Stimulated activated CD4-positive, alpha-beta T cell treated with anti-CD3 and anti-CD28 coated beads, Interleukin-4, amount 100 ng/mL, for 24 hours (primary cell): ENCODE measurements at places on chromosomes 12 and 14.

- no peak for DNase-seq
These were observed 81.3 kb upstream of the NID2 start for GRCh38 chr14:52150162-52150561.

DNA sequence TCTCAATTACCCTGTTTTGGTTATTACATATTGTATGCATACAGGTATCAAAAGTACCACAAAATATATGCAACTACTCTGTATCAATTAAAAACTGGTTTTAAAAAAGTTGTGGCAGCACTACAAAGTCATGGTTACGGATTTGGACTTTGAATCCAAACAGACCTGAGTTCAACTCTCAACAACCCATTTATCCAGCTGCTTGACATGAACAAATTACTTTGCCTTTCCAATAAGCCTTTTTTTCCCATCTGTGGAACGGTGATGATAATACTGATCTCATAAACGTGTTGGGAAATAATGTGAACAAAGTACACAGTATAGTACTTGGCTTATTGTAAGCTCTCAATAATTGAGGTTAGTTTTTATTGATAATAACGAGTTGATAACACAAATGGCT, 85.0 kb downstream of the MNAT1 start:
- no peak for DNase-seq

- no peak for DNase-seq
These were observed 121.3 kb downstream of the SAMD4A start for GRCh38 chr14:54688229-54688628.

DNA sequence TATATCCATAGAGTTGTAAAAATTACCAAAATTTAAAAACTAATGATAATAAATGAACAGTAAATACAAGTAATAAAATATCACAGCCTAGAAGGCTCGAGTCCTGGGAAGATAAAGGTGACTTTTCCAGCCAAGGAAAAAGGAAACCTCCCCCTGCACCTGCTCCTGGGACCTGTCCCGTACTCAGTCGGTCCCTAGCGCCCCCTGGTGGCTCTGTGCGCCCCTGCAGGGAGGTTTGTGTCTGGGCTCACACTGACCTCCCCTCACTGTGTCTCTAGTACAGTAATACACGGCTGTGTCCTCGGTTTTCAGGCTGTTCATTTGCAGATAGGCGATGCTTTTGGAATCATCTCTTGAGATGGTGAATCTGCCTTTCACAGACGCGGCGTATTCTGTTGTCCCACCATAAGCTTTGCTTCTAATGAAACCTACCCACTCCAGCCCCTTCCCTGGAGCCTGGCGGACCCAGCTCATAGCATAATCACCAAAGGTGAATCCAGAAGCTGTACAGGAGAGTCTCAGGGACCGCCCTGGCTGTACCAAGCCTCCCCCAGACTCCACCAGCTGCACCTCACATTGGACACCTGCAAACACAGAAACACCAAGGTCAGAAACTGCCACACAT, 1030.4 kb downstream of the TMEM121 start:
- DNase-seq: peak; percentile 84

DNA sequence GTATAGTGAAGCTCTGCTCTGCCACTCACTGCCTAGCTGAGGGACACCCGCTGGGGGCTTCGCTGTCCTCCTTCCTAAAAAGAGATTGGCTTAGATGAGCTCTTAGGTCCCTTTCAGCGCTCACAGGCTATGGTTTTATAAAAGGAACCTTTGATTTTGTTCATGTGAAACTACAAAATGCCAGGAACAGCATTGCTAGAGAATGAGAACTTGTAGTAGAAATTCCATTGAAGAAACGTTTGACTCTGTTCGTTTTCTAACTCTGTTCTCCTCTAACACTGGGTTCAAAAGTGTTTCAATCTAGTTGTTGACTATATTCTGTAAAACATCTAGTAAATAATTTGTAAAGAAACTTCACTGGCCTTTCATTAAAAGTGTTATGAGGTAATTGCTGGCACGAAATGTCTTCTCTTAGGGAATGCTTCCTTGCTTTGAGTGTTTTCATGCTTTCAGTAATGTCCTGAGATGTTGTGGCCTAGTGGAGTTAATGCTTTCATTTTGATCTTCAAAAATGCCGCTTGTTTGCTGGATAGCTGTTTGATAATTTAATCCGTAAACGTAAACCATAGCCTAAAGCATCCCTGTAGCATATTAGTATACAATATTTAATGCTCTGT, 1.6 kb downstream of the MARK3 start:
- DNase-seq: no peak

- DNase-seq: no peak
These were observed 34.7 kb downstream of the KICS2 start for GRCh38 chr12:64187370-64187769.

- no peak for DNase-seq
These were observed 311.8 kb downstream of the BTG1 start for GRCh38 chr12:91833780-91834359.

DNA sequence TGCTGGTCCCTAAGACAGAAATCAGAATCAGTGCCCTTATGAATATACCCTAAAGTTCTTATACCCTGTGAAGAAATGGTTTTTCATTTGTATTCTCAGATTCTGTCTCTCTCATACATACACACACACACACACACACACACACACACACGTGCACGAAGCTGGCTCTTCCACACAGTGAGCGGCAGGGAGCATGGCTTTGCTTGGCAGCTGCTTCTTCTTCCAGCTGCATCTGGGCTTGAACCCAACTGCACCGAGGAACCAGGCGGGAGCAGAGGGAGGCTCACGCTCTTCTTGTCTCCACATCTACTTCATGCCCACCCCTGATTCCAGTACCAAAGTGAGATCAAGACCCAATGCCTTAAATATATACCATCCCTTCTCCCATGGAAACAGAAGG, 19.4 kb downstream of the GRIN2B start:
- DNase-seq: no peak

DNA sequence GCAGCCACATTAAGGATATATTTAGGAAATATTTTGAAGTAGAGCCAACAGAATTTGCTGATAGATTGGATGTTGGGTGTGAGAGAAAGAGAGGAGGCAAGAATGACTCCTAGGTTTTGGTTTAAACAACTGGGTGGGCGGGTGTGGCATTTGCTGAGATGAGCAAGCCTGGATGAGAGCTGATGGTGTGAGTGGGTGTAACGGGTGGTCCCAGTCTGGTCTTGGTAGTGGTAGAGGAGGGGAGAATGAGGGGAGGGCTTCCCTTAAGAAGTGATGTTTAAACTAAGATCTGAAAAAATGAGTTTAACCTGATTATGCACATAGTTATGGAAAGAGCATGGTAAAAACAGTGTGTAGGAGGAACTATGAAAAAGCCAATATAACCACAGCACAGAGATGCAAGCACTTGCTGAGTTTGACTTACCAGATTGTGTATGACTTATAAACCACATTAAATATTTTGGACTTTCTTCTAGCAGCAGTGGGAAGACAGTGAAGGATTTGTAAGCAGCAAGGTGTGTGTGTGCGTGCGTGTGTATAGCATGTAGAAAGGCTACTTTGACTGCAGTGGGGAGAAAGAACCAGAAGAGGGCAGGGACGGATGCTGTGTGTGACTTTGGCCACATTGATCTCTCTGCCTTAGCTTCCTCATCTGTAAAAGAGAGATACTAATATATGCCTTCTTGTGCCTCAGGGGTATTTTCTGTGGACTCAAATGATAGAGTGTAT, 139.7 kb downstream of the PRIMA1 start:
- peak; percentile 29 for DNase-seq

DNA sequence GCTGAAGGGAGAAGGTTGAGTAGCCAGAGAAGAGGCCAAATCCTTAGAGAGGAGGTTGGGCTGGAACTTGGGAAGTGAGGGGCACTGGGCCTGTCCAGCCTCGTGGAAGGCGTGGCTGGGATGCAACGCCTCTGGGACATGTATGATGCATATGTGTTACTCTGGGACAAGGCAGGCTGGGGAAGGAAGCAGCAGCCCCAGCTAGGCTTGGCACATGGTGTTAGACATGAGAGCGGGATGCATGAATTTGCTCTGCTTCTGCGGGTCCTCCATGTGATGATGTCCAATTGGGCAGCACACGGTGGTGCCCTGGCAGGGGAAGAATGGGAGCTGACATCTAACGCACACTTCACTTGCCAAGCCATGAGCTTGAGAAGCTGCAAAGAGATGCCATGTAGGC, 21.3 kb downstream of the PLEKHH1 start:
- no peak for DNase-seq

DNA sequence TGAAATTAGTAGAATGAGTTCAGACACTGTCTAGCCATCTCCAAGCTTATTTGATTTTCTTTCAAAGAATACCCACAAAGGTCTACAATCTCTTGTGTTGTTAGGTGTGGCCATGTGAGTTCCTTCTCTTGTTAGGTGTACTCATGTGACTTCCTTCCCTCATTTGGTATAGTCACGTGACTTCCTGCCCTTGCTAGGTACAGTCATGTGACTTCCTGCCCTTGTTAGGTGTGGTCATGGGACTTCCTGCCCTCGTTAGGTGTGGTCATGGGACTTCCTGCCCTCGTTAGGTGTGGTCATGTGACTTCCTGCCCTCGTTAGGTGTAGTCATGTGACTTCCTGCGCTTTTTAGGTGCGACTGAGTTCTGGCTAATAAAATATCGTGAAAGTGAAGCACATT, 179.6 kb downstream of the TMX1 start:
- DNase-seq: peak; percentile 40

- DNase-seq: no peak
These were observed 57.0 kb upstream of the PNMA1 start for GRCh38 chr14:73770977-73771847.

GRCh38 chr12:113831476-113831875, 134.6 kb downstream of the RBM19 start:
- DNase-seq: no peak

GRCh38 chr14:92819011-92819597, 25.0 kb downstream of the GOLGA5 start:
- no peak for DNase-seq

- DNase-seq: no peak
These were observed 638.3 kb upstream of the TBX3 start for GRCh38 chr12:115322275-115322674.

DNA sequence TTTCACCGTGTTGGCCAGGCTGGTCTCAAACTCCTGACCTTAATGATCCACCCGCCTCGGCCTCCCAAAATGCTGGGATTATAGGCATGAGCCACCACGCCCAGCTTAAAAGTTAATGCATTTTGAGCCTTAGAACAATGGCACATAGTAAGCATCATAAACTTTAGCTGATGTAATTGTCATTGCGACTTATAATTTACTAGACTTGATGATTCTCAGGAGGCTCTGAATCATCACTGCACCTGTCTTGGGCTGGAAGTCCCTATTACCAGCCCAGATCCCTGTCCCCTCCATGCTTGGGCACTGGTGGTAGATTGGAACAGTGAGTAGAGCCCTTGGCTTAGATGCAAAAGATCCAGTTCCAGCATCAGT, 26.1 kb downstream of the KMT5A start:
- DNase-seq: no peak

GRCh38 chr12:14629832-14630710, 62.4 kb upstream of the PLBD1 start:
- peak; percentile 66 for DNase-seq

- no peak for DNase-seq
These were observed 363.4 kb downstream of the NUAK1 start for GRCh38 chr12:105775343-105775742.

GRCh38 chr14:66643344-66643743, 135.4 kb downstream of the GPHN start:
- no peak for DNase-seq

DNA sequence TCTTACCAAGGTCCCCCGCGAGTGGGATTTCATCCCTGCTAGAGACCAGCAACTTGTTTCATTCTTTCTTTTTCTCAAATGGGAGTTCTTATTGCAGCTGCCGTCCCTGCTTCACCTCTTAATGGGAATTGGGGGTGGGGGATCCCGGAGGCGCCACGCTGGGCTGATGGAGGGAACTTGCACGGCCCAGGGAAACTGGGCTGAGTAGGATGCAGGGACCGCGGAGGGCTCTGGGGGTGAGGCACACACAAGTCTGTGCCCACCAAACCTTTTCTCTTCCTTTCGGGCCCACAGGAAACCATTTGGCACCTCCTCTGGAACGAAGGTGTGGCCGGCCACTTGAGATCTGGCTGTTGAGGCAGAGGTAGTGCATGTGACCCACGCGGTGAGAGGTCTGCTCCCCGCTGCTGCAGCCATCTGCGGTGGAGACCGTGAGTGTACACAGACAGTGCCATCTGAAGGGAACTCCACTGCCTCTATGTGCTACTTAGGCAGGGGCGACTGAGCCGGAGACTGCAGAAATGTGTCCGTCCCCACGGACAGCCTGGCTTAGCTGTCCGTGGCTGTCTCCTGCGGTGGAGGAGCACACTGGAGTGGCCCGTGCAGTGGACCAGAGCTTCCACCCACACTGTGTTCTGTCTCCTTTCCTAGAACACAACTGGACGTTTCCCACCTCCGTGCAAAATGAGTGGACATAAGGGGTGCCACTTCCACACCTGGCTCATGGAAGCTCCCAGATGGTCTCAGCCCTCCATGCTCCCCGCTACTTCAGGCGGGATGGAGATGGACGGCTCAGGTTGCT, 42.1 kb upstream of the TESC start:
- no peak for DNase-seq

GRCh38 chr12:92206596-92206995, 61.0 kb upstream of the BTG1 start:
- DNase-seq: no peak

DNA sequence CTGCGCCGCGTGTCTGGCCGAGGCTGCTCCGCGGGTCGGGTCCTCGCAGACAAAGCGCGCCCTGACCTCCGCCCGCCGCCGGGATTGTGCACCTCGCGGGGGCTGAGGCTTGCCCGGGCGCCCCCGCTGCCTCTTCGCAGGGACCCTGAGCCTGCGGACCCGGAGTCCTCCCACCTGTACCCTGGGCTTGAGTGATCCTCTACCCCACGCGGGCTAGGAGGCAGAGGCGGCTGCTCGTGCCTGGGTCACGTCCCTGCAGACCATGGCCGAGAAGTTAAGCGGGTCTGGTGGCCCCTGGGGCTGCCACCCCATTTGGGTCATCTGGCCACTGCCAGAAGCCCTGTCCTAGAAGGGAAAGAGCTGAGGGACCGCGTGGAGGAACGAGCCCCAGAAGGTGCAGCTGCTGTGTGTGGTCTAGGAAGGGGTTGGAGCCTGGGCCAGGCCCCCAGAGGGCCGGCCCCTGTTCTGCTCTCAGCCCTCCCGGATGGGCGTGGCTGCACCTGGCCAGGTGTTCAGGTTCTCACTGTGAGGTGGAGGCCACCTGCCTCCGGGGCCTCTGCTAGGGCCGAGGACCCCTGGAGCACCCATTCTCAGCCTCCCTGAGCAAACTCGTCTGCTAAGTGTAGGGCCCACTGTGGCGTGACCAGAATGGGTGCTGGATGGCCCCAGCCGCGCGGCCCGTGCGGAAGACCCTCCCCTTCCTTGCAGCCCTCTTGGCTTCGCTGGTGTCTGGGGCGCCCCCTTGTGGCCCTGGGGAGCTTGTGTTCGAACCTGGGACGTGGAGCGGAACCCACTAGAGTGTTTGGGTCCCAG, 49.6 kb downstream of the LRCOL1 start:
- peak; percentile 83 for DNase-seq

DNA sequence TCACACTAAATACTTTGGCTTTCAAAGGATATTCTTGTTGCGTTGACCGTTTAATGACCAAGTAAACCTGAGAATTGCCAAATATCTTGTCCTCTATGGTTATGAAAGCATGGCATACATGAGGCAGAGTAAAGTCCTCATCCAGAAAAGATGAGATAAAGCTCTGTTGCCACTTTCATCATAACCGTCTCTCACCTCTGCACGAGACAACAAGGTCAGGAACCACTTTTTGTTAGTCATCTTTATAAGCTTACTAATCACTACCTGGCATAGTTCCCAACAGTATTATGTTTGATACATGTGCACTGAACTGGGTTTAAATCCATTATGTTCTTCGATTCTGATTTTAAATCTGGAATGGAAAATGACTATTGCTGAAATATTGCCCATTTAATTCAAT, 31.3 kb downstream of the PTPRB start:
- DNase-seq: no peak
